ENCODE measurements at places on chromosomes 2 and 18.

DNA sequence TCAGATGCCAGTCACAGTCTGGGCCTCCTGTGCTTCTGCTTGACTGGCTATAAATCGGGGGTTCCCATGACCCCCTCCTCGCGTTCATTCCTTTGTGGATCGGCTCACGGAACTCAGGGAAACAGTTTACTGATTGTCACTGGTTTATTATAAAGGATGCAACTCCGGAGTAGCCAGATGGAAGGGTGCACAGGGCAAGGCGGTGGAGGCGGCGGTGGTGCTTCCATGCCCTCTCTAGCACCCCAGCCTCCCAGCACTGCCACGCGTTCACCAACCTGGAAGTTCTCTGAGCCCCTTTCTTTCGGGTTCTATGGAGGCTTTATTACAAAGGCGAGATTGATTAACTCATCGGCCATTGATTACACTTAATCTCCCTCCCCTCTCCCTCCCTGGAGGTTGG is 15.6 kb downstream of the LPIN1 start:
- DNase-seq: no peak

DNA sequence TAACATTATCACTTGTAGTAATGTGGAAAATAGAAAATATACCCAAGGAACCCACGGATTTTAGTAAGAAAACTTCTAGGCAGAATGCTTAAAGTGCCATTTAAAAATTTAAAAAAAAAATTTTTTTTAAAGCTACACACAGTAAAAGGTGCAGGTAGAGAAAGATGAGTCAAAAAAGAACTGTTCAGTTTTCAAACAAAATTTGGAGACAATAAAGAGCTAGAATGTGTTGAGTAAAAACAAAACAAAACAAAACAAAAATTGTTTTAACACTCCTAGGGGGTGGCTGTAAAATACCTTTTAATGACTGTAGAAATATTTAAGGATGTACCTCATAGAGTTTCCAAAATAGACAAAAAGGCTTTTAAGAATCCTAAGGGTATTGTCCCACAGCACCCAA is 212.0 kb downstream of the TGIF1 start:
- no peak for DNase-seq

DNA sequence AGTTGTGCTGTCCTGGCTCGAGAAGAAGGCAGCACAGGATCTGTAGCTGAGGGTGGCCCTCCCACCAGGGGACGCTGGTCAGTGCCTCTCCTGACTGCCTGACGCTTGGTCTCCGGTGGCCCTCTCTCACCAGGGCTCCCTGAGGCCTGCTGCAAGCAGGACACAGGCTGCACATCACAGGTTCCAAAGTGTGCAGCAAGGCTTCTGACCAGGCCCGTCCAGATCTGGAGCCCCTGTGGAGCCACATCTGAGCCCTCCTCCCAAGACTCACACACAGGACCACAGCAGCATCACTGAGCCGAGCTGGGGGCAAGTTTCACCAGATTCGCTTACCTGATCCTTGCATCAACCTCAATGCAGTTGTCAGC is 12.1 kb downstream of the AMER3 start:
- no peak for DNase-seq

- no peak for DNase-seq
Observed at GRCh38 chr2:207876842-207877535, 107.3 kb upstream of the FZD5 start.

DNA sequence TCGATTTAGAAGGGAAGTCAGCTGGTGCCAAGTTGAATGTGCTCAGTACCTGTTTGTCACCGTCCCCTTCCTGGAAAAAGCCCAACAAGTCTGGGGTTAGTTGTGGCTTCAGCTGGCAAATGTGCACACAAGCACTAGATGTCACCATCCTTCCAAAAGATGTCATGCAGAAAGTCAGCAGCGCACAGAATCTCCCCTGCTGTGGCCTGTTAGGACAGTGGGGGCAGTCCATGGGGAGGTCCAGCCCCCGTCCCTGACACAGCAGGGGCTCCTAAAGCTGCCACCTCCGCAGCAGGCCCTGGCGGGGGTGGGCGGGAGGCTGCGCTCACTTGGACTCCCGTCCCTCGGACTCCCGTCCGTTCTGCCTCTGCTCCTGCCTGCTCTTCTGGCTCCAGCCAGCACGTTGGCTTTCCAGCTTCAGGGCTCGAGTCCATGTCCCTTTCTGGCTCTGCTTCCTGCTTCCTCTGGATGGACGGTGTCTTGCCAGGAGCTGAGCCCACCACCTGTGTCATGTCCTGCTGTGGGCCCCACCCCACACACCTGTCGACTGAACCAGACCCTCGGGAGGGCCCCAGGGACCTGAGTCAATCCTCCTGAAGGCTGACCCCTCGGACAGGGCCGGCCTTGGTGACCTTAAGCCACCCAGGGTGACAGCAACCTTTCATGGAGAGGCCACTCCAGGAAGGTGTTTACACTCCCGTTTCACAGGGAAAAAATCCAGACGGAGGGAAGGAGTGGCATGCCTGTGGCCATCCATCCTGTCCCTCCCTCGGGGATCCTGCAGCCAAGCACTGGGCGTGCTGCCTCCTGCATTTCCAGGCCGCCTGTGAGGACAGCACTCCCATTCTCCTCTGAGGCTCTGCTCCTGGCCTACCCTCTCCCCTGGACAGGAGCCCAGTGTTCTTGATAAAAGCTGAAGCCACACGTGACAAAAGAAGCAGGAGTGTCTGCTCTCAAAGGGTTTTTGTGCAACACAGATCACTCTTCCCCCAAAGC is 8.5 kb downstream of the RAB17 start:
- DNase-seq: no peak

- no peak for DNase-seq
Observed at GRCh38 chr2:235737396-235737795, 243.6 kb downstream of the AGAP1 start.

DNA sequence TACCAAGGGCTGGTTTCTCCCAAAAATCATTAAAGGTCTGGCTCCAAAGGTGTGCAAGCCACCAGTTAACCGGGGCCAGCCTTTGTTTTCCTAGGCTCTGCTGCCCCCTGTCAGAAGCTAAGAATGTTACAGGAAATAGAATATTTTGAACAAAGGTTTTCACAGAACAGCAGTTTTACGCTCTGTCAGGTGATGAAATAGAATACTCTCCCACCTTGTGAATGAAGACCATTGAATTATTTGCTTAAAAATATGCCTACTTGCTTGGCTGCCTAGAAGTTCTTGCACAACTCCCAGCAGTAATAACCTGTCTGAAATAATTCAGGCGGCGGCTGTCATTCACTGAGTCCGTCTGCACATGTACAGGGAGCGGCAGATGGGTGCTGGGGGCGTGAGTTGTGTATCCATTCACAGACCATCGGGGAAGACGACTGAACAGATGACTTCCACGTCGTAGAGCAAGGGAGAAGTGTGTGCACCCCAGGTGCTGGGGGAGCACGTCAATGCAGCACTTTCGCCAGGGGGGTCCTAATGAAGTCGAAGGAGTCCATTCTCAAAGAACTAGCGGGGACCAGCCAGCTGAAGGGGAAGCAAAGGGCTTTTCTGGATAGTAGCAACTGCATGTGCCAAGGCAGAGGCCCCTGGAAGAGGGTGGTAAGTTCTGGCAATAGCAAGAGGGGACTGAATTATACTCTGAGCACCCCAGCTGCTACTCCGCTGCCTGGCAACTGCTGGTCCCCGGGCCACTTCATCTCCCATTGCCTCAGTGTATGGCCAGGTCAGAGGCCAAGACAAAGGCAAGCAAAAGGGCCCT is 56.1 kb downstream of the SF3B1 start:
- DNase-seq: no peak

DNA sequence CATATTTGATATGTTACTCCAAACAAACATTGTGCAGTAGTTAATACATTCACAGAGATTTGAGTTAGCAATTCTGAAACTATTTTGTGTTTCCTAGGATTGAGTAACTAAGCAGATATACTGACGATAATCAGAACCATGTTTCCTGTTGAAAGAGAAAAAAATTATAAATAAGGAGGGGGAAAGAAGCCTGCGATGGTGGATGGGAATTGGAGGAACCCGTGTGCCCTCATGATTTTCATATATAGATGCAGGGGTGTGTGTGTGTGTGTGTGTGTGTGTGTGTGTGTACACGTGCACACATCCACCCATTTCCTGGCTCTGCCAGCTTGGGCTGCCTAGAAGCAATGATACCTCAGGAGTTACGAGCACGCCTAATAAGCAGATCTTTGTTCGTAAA is 56.9 kb downstream of the LPIN2 start:
- no peak for DNase-seq

DNA sequence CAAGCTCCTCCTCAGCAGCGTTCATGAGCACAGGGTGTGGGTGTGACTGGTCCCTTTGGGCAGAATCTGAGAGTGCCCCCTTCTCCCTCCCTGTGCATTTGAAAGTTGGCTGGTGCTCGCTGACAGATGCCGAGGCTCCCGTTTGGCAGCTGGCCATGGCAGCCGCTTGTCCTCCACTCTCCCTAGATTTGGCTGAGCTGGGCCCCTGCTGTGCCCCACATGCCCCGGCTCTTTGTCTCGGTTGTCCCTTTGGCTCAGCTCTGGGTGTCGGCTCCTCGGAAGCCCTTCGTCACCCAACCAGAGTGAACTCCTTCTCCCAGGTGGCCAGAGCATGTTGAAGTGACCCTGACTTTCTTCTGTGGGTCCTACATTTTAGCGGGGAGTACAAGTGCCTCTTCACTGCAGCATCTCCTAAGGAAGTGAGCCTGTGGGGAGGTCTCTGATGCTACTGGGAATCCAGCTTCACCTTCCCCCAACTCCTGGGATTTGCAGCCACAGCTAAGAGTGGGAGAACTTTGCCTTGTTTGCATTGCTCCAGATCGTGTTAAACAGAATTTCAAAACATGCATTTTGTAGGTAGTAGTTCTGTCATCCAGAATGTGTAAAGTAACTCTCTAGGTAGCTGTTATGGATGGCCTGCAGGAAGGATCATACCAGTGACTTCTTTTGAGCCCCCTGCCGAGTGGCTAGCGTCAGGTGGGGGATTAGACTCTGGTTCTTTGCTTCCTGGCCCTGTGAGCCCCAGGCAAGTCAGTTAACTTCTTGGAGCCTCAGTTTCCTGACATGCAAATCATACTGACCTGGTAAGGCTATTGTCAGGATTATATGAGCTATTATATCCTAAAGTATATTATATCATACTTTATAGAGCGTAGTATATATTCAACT is 24.2 kb downstream of the HPCAL1 start:
- DNase-seq: no peak

- DNase-seq: no peak
Observed at GRCh38 chr2:219638217-219638947, 11.0 kb downstream of the SLC4A3 start.

DNA sequence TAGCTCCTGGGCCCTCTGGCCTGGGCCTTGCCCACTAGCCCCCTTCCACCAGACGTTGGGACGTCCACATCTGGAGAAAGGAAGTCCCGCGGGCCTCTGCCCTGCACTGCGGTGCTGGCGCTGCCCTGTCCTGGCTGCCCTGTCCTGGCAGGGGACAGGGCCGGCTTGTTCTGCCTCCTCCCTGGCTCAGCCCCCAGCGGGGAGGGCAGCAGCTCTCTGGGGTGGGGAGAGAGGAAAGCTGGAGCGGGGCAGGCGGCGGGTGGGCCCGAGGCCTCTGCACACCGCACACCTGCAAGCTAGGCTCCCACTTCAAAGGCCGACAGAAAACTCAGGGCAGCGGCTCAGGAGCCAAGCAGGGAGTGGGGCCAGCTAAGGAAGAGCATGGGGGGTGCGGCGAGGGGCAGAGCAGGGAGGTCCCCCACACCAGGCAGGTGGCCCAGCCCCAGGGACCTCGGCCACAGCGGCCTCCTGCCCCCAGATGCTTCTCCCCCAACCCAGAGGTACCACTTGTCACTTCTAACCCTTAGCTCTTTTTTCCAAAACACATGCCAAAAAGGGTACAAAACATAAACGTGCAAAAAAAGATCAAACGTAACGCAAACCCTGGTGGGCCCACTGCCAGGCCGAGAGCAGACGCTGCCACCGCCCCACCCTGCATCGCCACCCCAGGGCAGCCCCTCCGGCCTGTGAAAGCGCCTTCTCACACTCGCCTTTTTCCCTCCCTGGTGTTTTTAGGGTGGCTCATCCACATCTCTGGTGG is 13.5 kb downstream of the SNED1 start:
- DNase-seq: no peak

DNA sequence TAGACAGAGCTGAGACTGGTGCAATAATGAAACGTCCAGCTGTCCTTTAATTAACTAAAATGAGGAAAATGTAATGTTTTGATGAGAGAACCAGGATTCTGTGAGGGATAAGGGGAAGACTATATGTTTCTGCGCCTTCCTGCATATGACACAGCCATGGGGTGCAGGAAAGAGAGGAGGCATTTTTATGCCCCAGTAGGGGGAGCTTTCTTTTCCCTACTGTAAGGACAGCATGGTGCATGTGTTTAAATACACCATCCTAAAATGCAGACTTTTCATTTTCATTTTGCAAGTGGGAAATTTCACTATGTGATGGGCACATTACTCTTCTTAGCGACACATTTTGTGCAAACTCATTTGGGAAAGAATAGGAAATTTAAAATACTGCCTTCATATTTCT is 446.1 kb downstream of the ARHGAP15 start:
- no peak for DNase-seq

GRCh38 chr2:142596334-142597088 is 281.0 kb upstream of the KYNU start:
- DNase-seq: no peak

DNA sequence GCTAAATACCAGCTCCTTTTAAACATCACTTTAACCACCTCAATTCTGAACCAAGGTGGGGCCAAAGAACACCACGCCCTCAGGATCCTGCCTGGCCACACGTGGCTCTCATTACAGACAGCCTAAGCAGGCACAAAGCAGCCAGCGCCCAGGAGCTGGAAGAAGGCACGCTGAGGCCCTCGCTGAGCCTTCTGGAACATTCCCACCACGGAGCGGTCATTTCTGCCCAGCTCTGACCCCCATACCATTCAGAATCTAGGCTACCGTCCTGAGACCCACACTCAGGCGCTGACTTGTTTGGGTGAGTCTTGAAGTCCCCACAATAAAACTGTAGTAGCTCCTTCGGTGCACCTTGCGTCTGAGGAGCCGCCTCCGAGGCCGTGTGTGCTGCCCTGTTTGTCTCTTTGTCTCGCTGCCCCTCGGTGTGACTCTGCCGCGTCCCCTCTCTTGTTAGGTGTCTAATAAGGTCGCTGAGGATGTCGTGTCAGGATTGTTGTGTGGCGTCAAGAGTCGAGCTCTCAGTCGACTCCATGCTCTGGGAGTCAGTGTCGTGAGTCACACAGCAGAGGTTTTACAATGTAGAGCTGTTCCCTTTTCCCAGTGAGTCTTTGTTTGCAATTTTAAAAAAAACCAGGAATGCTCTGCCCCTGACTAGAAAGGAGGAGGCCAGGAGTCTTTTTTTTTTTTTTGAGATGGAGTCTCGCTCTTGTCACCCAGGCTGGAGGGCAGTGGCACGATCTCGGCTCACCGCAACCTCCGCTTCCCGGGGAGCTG is 242.4 kb downstream of the KLHL29 start:
- DNase-seq: no peak
